Fibroblast of the aortic adventitia (primary cell): ENCODE measurements at places on chromosomes 3 and 15. TPM values are rescaled to one million over a fixed set of nuclear protein-coding genes. Genes with fewer than 3 reads are reported as not detected.

Gene NEO1
- 26.2 and 72.4 TPM in 2 replicates for total RNA-seq

Gene PLCB2
- 0.27 TPM in 1 of 2 replicates, not detected in the other for total RNA-seq

Gene KBTBD12
- under 0.01 TPM in 1 of 2 replicates, not detected in the other for total RNA-seq

Gene ITGA11
- 81.1 and 105 TPM in 2 replicates for total RNA-seq

Gene TMOD2
- total RNA-seq: 11.2 and 18.9 TPM in 2 replicates

Gene LRRIQ4
- total RNA-seq: 0.09 TPM in 1 of 2 replicates, not detected in the other

Gene C3orf80
- total RNA-seq: 0.63 and 1.8 TPM in 2 replicates

Gene DCLK3
- 0.25 TPM in 1 of 2 replicates, not detected in the other for total RNA-seq

Gene CALML4
- total RNA-seq: 2.6 and 2.7 TPM in 2 replicates

Gene PLSCR2
- total RNA-seq: not detected in 2 replicates

Gene GYG1
- total RNA-seq: 15.0 and 53.4 TPM in 2 replicates

Gene MYZAP
- not detected in 2 replicates for total RNA-seq

GRCh38 chr15:61038387-61038786 lies 190.7 kb downstream of the RORA start:
- DNase-seq: peak; percentile 61

DNA sequence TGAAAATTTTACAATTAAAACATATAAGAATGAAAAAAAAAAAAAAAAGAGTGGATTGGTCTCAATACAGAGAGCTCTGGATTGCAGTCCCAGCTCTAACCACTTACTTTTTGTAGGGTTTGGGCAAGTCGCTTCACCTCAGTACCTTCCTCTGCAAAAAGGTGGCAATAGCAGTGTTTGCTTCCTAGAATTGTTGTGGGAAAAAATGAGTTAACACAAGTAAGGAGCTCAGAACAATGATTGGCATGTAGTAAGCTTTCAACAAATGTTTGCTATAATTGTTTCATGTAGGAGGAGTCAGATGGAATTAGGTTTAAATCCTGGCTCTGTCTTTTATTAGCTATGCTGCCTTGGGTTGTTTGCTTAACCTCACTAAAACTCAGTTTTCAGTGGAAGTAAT lies 425.2 kb upstream of the TBL1XR1 start:
- no peak for DNase-seq

DNA sequence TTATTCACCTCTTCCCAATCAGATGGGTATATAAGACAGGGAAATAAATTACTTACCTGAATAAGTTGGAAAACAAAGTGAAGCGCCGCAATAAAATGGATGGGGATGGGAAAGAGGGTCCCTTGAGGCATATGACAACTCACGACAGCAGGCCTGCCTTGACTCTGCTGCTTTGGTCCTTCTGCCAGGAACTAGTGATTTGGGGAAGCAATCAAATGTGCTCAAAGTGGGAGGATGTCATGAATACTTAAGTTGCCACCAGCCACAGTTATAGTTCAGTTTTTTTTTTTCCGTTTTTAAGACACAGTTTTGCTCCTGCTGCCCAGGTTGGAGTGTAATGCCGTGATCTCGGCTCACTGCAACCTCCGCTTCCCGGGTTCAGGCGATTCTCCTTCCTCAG lies 4.6 kb downstream of the PARL start:
- DNase-seq: no peak

DNA sequence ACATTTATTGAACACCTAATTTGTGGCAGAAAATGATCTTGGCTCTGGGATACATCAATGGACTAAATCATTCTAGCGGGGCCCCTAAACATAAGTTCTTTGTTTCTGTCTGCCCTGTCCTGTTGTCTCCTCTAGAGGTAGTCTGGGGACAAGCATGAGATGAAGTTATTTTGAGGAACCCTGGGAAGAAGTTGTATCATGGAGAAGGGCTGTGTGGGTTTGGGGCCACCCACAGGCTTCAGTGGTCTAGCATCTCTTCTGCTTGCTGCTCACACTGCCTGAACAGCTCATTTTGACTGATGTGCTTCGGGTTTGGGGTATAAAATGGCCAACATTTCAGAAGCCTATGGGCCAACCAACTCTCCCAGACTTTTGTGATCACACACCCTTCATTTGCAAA lies 50.3 kb upstream of the OSBPL11 start:
- DNase-seq: no peak

DNA sequence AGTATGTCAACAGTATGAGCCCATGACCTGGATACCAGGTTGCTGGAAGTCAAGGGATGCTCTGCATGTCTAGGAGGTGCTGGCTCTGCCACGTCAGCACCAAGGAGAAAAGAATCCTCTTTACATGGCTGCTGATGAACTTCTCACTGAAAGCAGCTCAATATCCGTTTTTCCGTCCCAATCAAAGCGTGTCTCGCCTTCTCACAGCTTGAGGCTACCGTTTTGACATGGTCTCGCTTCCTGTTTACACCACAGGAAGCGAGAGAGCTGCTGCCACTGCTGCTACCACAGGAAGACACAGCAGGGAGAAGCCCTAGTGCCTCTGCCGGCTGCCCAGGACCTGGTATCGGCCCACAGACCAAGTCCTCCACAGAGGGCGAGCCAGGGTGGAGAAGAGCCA lies 27.3 kb downstream of the STARD5 start:
- DNase-seq: no peak

GRCh38 chr15:64447536-64448315 lies 12.7 kb upstream of the ZNF609 start:
- no peak for DNase-seq

- DNase-seq: peak; percentile 25
Measured at GRCh38 chr3:123576122-123576521, 8.7 kb downstream of the HACD2 start.

DNA sequence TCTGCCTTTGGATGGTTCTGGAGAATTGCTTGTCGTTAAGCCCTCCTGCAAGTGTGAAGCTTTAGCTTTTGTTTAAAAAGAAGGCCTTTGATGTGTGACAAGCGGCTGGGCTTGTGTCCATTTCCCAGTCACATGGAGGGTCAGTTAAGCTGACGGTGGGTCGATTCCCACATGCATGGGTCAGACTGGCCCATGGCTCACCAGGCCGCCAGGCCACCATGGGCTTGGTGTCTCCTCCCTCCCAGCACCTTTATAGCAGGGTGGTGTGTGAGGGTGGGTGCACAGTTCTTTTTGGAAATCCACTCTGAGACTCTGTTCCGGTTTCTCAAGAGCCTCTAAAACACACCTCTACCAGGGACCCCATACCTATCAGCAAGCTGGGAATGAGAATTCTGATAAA lies 67.2 kb downstream of the SCN5A start:
- no peak for DNase-seq

DNA sequence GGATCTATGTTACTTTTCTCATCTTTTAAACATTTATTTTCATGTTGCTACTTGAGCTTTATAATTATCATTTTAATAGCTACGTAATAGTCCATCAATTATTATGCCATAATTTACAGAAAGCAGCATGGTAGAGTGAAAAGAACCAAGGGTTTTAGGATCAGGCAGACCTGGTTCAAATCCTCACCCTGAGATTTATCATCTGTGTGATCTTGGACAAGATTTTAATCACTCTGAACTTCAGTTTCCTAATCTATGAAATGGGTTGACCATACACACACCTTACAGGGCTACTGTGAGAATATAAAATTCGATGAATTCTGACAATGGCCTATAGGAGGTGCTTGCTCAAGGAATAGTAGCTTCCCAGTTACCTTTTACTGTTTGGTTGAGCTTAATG lies 27.1 kb downstream of the BOC start:
- no peak for DNase-seq

DNA sequence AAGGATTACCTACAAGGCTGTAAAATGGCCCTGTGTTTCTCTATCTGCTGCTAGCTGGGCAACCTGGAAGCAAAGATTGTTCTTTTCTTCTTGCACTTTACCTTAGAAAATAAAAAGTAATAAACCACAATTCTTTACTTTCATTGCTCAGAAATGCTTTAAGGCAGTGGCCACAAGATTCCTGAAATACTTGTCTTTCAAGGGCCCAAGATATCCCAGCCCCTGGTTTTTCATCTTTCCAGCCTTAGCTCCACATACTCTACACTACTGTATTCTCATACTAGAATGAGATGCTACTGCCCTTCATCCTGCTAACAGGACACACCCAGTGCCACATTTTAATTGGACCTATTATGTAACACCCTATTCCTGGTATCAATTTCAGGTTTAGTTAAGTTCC lies 78.9 kb downstream of the GTF2E1 start:
- no peak for DNase-seq

GRCh38 chr15:57647071-57647790 lies 55.5 kb downstream of the MYZAP start:
- DNase-seq: no peak

DNA sequence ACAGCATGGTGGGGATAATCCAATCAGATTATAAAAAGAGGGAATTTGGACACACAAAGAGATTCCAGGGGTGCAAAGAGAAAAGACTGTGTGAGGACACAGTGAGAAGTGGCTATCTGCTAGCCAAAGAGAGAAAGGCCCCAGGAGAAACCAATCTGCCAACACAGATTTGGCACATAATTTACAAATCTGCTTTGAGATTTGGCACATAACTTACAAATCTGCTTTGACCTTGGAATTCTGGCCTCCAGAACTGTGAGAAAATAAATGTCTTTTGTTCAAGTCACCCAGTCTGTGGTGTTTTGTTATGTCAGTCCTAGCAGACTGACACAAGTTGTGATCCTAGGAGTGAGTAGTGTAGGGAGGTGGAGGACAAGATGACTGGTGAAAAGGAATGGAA lies 3.5 kb upstream of the TM4SF18 start:
- DNase-seq: peak; percentile 53

DNA sequence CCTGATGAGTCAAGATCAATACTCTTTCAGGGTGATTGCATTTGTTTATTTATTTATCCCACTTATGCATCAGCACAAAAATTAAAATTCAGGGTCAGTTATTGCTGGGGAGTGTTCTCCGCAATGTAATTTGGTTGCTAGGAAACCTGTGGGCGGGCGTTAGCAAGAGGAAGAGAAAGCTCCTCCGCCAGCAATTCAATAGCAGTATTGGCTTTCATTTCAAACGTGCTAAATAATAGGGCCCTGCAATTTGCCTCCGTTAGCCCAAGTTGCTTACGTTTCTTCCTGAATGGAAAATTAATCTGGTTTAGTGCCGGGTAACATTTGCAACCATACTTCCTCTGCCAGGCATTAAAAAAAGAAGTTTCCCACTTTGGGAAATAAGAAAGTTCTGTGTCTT lies 35.5 kb upstream of the PLCL2 start:
- peak; percentile 4 for DNase-seq

DNA sequence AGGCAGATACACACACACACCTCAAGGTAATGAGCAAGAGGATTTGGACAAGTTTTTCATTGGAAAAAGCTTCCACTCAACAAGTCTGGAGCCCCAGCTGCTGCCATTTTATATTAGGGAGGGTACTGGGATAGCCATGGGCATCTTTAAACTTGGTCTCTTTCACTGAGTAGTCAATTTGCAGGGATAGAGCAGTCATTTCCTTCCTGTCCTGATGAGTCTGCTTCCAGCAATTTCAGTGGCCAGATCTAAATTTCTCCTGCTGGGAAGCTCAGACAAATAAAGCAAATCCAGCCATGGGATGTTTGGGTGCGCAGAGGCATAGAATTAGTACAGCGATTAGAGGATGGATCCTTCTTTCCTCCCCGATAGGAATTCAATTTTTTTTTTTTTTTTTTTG lies 874 bp upstream of the ERC2 start:
- no peak for DNase-seq

DNA sequence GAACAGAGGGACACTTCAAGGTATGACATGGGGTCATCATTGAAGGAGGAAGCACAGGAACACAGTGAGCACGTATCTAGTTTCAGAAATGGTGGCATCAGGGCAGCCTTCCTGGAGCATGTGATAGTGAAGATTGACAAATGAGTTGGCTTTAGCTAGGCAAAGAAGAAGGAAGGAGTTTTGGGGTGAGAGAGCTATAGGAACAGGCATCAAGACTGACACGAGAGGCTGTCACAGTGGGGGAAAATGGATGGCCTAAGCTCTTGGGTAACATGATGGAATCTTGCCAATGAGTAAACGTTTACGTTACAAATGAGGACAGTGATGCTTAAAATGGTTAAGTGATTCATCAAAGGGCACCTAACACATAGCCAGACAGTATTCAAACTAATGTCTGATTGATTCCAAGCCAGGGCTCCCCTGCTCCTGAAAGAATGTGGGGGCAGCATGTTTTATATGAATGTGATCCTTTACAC lies 23.1 kb upstream of the GPR171 start:
- DNase-seq: peak; percentile 88

DNA sequence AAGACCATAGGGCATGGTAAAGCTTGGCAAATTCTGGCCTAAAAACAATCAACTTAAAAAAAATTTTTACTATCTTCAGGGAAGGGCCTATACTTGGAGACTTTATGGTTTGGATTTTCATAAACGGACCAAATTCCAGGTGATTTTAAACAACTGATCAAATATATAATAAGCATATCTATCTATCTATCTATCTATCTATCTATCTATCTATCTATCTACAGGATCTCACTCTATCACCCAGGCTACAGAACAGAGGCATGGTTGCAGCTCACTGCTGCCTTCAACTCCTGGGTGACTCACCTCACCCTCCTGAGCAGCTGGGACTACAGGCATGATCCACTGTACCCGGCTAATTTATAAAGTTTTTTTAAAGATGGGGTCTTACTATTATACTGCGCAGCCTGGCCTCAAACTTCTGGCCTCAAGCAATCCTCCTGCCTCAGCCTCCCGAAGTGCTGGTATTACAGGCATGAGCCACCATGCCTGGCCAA lies 6.7 kb downstream of the SPPL2A start:
- DNase-seq: no peak

DNA sequence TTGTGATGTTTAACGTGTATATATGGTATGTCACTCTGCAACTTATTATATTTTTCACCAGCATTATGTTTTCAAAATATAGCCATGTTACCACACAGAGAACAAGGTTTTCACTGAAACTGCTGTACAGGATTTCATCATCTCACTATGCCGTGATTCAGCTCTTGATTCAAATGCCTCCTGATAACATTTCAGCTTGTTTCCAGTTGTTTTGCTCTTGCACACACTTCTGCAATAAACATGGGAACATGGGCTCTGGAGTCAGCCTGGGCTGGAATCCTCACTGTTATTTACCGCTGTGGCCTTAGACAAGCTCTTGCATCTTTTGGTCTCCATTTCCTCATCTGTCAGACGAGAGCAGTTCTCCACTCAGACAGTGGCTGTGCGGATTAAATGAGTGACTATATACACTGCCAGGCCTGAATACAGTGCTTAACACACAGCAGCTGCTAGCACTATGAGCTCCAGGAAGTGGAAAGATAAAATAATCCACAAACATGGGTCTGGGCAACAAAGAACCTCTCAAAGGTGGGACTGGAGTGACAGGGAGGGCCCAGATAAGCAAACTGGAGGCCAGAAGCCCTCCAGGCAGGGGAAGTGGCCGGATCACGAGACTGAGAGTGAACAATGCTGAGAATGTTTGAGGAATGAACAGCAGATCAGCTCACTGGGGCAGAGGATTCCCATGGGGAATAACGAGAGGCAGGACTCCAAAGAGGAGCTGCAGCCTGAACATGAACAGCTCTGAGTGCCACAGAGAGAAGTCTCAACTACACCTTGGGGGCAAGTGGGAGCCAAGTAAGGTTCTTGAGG lies 17.7 kb downstream of the NTRK3 start:
- peak; percentile 98 for DNase-seq
